Activated CD4-positive, alpha-beta T cell treated with anti-CD3 and anti-CD28 coated beads for 4 hours (primary cell): ENCODE measurements at places on chromosomes 1 and 21.
A peak's percentile ranks its signal among the peaks of the same experiment; 100 is the strongest.

GRCh38 chr1:236893626-236894545 is 98.8 kb downstream of the MTR start:
- DNase-seq = no peak

DNA sequence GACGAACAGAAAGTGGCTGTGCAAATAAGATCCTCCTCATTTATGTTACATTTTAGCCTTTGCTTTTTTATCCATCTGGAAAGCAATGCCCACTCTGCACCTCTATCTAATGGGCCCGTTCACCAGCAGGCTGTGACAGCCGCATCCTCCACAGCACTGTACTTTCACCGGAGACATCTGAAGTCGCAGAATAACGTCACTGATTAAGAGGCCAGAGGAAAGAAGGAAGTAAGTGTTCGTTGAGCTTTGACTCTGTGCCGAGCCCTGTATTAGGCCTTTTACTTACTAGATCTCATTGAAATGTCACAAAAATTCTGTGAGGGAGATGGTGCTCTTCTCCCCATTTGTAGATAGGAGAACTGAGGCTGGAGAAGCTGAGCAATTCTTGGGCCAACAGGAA is 62.3 kb downstream of the KAZN start:
- DNase-seq = no peak

GRCh38 chr1:52056937-52057231 is 789 bp downstream of the BTF3L4 start:
- DNase-seq = no peak

GRCh38 chr1:170664093-170664827 is at the start of gene PRRX1:
Gene PRRX1, plus strand, starts transcription at chr1:170664131. Its CDS starts 88 bp downstream, at chr1:170664219.
- DNase-seq = no peak

DNA sequence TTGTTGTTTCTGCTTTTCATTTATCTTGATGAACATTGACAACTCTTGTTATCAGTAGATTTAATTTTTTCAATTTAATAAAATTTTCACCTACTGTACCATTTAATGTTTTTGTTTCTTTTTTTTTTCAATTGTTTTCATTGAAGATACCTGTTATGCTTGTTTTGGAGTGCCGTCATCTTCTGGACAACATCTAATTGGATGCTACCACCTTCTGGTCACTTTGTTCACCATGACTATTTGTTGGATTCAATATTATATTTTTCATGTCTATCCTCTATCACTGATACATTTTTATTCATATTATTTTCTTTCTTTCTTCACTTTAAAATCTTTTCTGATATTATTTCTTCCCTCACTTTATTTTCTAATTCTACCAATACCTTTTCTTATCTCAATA is 14.0 kb downstream of the KRTAP21-2 start:
- no peak for DNase-seq

- DNase-seq = no peak
Measured at GRCh38 chr1:184494929-184495328, 108.1 kb downstream of the C1orf21 start.

DNA sequence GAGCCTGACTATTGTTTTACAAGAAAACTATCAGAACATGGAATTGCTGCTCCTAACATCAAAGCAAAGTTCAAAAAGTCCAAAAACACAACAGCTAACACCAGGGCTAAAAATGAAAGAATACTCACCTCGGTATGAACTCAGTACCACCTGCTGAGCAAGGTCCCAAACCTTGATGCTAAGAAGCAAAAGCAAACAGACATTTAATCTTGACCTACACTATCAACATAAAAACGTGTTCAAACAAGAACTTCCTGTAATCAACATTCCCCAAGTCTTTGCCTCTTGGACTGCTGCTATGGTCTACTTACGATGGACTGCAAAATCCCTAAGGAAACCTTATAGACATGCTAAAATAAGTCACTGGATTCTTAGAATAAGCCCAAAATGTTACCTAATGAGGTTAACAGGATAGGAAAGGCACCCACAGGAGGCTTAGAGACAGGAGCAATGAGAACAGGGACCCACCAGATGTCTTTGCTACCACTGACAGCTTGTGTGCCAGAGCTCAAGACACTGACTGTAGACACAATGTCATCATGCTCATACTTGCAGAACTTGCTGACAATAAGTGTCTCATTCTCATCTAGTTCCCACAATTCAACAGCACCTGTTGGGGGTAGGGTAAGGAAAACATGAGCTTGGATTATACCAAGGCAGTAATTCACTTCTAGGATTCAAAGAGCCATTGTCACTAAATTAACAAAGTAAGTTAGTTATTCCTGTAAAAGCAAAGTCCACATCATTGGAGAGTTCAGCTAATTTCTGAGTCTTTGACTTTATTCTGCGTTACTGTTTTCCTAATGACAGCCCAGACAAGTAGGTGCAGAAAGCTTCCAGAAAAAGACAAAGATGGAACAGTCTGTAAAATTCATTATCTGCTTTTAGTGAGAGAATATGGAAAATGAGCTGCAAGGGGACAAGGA is 1.8 kb downstream of the WDR77 start:
- no peak for DNase-seq

- DNase-seq = peak; percentile 58
Measured at GRCh38 chr1:109201123-109201703, 12.5 kb upstream of the SARS1 start.

- no peak for DNase-seq
Measured at GRCh38 chr1:41144285-41144684, 97.8 kb downstream of the SCMH1 start.

DNA sequence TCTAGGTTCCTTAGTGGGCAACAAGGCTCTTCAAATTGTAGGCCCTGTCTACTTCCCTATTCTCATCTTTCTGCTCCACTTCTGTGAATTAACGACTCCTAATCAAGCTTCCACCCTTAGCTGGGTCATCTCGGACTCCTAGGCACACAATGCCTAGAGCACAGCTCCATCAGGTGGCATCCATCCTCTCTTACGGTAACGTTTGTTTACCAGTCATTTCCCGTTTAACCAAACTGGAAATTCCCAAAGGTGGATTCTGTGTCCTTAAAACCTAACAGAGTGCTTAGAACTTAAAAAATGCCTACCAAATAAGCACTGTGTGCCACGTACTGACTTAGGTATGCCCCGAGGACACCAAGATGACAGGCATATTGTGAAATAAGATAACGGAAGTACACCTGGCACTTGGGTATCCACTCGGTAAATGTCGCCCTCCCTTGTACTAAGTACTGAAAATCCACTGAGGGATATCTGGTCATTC is 1.5 kb downstream of the PARP1 start:
- no peak for DNase-seq

GRCh38 chr1:207243442-207244408 is 77.8 kb upstream of the CD55 start:
- DNase-seq = no peak

DNA sequence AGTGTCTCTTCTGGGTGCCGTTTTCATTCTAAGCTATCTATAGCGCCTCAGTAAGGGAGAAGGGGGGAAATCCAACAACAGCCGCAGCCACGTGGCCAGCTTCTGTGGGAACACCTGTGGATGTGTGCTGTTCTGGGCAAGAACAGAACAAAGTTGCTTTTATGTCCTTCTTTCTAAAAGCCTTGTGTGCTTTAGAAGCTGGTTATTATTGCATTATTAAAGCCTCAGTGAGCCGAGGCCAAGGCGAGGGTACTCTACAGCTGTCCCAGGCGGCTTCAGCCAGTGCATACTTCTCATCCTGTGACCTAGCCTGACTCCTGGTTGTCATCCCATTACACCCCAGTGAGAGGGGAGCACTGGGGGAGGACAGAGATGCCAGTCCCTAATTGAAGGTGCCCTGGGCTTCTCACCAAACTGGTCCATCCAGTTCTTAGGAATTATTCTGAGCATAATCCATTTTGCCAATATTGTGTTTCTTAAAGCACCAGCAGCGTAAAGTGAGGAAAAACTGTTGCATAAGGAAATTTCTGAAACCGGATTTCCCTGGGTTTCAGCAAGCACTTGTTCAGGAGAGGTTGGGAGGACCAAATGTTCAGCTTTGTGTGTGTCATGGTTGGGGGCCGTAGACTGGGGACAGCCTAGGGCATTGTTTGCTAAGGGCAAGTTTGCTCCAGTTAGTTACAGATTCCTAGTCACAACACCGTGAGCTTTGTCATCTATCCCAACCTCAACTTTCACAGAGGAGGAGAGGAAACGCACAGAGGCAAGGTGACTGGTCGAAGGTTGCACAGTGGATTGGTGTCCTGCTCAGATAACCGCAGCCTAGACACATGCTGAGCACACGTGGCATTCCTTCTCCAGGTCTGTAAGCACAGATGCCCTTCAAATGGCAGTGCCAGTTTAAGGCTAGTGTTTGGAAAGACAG is 61.0 kb upstream of the ATP1A1 start:
- no peak for DNase-seq
